Natural killer cell treated with Interleukin-12 subunit alpha and Interleukin-12 subunit beta and Interleukin-15 and Interleukin-18, amount 100 ng/mL, for 72 hours (primary cell): ENCODE measurements at places on chromosomes 4 and X. TPM values are rescaled to one million over a fixed set of nuclear protein-coding genes. Genes with fewer than 3 reads are reported as not detected.

- no peak for DNase-seq
Measured at GRCh38 chrX:70025464-70025863, 24.3 kb downstream of the AWAT2 start.

GRCh38 chr4:78689261-78689660 is 86.9 kb upstream of the BMP2K start:
- no peak for DNase-seq

Gene ARHGAP24
- 1.0 TPM for total RNA-seq

DNA sequence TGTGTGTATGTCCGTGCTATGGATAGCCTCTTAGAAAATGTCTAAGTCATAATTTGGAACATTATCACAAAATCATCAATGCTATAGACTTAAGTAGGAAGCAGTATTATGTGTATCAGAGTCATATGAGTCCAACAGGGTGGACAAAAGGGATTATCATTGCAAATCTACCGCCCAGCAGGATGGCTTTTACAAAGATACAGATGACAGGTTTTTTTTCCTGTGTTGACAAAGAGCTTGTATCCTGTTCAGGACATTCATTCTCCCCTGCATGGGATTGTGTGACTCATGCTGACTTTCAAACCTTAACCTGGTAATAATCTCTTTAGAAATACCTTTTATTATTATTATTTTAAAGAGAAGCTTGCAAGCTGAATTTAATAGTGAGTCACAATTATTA is 310.3 kb upstream of the GNPDA2 start:
- DNase-seq = no peak

Gene RHOXF1
- not detected for total RNA-seq

DNA sequence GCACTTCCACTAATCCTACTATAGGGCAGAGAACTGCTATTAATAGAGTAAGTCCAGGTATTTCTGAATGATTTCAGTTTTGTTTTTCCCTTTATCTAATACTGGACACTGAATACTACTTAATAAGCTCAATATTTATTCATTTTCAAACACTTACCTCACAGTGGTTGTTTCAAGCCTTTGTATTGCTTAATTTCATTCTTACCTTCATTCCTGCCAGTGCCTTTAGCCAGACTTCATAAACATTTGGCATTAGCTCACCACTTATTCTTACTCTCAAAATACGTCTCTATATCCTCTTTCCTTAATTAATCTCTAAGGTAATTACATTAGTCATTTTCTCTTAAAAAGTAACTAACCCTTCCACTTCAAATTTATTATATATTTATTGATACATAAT is 18.8 kb upstream of the CORIN start:
- no peak for DNase-seq

GRCh38 chrX:111831343-111831742 is 44.6 kb upstream of the TRPC5OS start:
- no peak for DNase-seq

Gene BRS3
- not detected for total RNA-seq

Gene TMEM165
- 157 TPM for total RNA-seq
